ENCODE measurements at places on chromosomes 16 and 17.
A peak's percentile ranks its signal among the peaks of the same experiment; 100 is the strongest.

DNA sequence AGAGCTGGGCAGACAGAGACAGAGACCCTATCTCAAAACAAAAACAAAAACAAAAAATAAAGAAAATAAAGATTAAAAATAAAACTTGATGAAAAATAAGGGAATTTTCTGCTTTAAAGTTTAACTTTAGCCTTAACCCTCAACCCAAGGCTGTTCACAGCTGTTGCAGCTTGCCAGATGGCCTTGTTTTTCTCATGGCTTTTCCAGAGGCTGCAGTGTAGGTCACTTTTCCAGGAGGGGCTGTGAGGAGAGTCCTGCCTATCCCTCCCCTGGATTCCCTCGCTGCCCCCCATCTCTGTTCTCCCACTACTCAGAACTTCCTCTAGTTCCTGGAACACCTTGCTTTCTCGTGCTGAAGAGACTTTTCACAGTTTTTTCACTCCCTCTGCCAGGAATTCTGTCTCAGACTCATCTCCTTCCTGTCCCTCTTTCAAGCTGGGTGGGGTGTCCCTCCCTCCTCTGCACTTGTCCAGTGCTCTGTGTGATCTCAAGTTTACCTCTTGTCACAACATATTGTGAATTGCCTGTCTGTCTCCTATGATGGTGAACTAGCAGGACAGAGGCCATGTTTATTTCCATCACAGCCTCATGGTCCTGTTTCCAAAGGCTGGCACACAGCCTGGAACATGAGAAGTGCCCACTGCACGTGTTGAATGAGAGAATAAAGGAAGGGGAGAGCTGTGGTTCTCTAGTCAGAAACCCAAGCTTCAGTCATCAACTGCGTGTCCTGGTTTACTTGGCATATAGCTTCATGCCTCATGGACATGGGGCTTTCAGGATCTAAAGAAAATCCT lies 69.9 kb upstream of the MSI2 start:
- DNase-seq, result no peak

DNA sequence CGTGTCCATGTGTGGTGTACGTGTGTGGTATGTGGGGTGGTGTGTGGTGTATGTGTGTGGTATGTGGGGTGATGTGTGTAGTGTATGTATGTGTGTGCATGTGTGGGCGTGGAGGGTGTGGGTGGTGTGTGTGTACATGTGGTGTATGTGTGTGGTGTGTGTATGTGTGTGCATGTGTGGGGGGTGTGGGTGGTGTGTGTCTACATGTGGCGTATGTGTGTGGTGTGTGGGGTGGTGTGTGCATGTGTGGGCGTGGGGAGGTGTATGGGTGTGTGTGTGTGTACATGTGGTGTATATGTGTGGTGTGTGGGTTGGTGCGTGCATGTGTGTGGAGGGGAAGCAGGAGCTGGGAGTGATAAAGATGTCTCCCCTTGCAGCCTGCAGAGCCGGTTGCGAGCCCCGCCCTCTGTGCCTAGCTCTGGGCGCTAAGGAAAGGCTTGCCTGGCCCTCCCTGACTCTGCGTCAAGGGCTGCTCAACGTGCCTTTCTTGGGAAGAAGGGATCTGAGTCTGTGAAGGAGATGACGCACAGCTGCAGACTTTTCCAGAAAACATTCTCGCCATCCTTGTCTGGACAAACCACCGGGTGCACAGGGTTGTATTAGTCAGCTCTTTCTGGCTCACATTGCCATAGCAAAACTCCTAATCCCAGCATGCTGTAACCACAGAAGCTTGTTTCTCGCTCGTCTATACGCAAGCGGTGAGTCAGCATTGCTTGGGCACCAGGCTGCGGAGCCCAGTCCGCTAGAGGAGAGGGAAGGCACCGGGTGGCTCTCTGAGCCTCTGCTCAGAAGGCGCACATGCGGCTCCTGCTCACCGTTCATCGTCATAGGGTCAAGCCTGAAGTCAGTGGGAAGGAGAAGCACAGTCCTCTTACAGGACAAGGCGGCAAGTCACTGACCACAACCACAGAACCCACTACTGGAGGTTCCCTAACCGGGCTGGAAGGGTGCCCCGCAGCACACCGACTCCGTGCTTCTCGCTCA lies 2.0 kb upstream of the CD300H start:
- DNase-seq, result no peak

DNA sequence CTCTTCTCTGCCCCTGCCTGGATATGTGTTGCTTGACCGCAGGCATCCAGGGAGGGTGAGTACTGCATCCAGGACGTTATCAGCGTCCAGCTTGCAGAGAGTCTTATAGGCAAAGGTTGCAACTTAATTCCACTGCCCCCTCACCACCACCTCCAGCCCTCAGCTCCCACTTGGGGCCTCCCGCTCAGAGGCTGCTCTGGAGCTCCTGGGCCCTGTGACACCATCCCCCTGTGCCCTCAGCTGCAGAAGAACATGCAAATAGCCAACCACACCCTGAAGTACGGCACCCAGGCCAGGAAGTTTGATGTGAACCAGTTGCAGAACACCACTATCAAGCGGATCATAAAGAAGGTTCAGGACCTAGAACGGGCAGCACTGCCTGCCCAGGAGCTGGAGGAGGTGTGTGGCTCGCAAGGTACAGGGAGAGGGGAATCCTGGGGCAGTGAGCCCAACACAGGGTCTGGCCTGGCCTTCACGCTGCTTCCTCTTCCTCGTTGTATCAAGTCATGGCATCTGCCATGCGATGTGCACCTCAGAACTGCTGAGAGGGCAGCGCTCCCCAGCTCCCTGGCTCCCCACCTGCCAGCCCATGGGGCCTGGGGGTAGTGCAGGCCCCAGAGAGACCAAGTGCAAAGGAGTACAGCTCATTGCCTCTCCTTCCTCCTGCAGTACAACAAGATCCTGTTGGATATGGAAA lies 9.6 kb downstream of the ACE start:
- DNase-seq, result no peak

DNA sequence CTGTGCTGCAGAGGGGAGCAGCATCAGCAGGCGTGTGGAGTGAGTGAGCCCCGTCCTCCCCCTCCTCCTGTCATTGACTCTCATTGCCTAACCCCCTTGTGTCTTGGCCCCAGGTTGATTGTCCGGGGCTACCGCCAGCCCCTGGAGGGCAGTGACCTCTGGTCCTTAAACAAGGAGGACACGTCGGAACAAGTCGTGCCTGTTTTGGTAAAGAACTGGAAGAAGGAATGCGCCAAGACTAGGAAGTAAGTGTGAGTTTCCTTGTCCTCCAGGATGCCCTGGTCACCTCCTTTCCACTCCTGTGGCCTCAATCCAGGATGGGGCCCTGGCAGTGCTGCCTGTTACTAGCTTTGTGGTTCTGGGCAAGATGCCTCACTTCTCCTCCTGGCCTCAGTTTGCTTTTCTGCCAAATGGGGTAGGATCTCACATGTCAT lies 87.0 kb downstream of the ABCC1 start:
- no peak for DNase-seq

DNA sequence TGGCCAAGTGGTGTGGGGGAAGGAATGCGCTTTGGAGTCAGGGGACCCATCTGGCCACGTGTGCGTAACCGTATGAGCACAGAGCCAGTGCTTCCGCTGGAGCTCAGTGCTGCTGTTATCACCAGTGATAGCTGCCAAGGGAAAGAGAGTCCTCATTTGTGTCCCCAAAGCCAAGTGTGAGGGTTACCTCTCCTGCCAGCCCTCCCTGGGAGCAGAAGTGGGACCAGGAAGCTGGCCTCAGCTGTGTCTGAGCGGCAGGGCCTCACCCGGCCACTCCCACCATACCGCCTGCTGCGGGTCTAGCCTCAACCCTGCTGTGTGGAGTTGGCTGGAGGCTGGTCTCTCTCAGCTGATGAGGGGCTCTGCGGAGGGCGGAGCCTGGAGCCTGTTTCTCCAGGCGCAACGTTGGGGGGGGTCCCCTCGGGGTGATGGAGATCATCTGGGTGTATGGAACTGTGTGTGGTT lies 44.5 kb downstream of the MEAK7 start:
- DNase-seq, result no peak

GRCh38 chr16:79509211-79509631 lies 91.3 kb downstream of the MAF start:
- peak; percentile 91 for DNase-seq

DNA sequence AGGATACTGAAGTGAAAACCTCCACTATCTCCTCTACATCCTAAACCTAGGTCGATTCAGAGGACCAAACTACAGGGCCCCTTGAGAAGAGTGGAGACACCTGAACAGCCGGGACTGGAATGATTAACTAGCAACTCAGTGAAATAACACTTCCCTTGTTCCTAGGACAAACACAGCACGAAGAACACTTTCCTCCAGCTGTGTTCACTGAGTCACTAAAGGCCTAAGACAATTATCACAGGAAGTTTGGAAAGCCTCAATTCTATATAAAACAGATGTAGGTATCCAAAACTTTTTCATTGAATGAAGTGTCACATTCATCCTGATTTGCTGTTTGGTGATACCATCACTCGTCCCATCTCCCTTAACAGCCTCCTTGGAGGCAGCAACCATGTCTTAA lies 15.5 kb upstream of the CUEDC1 start:
- DNase-seq, result no peak

- DNase-seq, result peak; percentile 49
These were observed 24.8 kb upstream of the MRPS23 start for GRCh38 chr17:57874434-57875289.

DNA sequence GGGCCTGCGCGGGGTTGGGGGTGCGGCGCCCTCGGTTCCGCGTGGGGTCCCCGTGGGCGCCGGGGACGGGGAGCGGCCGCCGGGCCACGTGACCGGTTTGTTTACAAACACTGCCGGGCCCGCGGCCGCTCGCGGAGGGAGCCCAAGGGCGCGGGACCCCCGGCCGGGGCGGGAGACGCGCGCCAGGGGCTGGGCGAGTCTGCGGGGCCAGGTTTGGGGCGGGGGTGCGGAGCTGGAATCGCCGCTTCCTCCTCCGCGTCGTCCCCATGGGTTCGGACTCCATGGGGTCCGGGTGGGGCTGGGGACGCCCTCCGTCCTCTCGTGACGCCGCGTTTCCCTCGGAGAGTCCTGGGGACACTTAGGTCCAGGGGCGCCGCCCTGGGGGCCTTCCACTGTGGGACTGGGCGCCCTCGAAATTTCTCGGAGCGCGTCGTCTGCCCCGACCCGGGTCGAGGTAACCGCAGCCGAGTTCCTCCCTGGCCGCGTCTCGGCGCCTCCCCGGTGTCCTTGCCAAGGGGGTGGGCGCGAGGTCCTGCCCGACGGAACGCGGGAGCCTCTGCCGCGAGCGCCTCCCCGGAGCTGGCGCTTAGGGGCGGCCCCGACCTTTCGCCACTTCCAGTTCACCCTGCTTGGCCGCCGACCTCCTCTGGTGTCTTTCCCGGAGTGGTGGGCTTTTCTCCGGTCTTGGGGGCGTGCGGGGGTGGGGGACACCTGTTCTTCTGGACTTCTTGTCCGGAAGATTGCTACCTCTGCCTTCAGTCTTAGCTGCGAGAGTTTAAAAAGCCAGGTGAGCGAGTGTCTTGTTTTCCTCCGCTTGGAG lies 684 bp downstream of the YPEL2 start:
- no peak for DNase-seq

DNA sequence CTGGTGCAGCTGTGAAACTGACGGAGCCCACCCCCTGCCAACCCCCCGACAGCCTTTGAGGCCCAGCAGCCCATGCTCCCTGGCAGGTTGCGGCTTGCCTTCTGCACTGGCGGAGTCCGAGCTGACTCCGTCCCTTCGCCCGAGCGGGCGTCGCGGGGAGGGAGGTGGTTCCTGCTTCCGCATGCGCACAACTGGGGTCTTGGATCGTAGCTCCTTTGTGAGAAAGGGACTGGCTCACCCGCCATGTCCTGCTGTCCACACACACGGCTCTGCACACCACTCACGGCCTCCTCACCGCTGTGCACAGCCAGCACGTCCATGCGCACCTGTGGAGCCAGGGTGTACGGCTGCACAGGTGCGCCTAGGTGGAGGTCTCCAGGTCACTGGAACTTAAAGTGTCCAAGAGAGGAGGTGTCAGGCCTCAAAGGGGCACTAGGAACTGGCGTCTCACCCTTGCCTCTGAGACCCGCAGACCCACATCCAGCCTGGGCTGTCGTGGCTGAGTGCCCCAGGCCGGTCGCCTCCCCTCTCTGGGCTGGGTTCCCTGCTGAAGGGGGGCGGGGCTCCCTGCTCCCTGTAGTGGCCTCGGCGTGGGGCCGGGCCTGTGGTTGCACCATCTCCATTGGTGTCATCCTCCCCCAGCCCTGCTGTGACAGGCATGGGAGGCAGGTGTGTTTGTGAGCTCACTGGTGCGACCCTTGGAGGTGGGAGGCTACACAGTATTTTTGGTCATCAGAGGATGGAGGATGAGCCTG lies 45.3 kb downstream of the JPH3 start:
- no peak for DNase-seq

Data from cerebellar nuclear complex (tissue), 1 donor.